ENCODE measurements at places on chromosomes 16 and 17.

DNA sequence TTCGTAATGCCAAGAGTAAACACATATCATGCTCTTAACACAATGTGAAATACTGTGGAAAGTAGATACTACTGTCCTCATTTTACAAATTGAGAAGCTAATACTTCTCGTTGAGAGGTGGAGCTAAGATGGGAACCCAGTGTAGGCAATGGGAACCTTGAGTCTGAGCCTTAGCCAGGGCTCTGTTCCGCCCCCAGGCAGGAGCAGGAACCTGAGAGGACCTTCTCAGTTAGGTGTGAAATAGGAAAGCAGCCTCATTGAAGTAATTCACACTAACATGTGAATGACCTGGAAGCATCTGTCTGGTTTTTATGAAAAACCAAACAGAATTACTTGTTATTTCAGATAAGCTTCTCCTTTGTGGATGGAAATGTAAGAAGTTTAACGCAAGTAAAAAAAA, 62.6 kb upstream of the RBFOX1 start:
- no peak for DNase-seq

GRCh38 chr16:8887431-8887765, 5.2 kb downstream of the LITAFD start:
- DNase-seq, result no peak

DNA sequence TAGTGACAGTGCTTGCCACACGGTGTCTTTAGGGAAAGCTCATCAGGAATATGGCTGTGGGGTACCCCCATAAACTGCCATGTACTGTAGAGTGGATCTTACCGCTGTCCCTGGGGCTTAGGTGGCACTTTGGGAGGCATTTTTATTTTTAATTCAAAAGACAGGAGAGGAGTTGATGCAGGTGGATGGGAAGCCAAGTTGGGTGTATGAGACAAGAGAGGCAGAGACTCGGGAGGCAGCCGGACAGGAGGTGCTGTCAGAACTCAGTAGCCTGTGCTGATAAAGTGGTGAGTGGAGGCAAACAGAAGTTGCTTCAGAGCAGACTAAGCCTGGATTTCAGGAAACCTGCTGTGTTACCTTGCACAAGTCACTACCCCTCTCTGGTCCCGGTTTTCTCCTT, 185.9 kb downstream of the TMEM132E start:
- no peak for DNase-seq

DNA sequence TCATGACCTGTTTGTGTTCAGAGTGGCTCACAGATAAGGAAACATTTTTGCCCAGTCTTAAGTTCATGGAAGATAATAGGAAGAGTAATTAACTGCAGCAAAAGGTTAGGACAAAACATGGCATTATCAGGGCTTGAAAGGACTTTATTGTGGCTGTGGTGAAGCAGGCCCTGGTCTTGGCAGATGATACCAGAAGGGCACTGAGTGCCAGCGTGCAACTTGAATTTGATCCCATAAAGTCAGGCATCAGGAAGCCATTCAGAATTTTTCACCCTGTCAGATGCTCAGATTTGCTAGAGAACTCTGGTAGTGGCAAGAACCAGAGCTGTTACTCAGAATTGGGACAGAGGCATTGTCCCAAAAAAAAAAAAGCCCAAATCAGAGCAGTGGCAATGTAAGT, 11.2 kb upstream of the COG7 start:
- no peak for DNase-seq

DNA sequence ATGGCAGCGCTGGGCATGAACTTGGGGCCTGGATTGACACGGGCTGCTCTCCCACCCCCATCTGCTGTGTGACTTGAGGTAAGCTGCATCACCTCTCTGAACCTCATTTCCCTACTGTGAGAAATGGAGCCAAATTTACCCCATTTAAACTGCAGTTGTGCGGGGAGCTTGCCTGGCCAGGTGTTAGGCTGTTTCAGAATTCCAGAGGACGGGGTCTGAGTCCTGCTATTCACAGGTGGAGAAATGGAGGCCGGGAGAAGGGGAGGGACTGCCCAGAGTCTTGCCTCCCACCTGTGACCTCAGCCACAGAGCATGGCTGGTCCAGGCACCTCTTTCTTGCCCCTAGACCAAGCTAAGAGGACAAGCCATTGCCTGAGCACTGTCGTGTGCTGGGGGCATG, 12.8 kb downstream of the KCNJ12 start:
- no peak for DNase-seq

DNA sequence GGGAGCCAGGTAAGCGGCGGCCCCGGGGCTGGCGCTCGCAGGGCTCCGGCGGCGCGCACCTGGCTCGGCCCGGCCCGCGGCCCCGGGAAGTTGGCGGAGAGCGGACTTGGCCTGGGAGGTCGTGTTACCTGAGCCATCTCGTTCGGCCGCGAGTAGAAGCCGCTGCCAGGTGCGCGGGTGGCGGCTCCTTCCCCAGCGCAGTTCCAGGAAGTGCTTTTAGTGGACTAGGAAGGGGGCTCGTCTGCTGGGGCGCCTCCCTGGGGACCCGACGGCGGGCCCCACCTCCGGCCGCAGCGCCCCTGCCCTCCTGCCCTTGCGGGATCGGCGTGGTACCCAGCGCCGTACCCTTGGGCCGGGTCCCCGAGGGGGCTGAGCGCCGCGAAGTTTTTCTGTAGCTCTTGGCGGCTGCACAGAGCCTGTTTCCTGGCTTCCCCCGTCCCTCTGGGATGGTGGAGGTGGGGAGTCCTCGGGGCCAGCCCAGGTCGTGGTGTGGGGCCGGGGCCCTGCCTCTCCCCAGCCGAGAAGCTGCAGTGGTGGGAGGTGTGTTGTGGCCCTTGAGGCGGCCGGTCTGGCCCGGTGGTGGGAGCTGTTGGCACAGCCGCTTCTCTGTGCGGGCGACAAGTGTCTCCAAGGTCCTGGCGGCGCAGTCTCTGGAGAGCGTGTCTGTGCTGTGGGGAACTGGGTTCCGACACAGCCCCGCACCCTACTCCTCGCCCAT, 96.9 kb downstream of the RAB11FIP4 start:
- peak; percentile 27 for DNase-seq

GRCh38 chr17:67145183-67145805, 99.7 kb downstream of the HELZ start:
- DNase-seq, result no peak

DNA sequence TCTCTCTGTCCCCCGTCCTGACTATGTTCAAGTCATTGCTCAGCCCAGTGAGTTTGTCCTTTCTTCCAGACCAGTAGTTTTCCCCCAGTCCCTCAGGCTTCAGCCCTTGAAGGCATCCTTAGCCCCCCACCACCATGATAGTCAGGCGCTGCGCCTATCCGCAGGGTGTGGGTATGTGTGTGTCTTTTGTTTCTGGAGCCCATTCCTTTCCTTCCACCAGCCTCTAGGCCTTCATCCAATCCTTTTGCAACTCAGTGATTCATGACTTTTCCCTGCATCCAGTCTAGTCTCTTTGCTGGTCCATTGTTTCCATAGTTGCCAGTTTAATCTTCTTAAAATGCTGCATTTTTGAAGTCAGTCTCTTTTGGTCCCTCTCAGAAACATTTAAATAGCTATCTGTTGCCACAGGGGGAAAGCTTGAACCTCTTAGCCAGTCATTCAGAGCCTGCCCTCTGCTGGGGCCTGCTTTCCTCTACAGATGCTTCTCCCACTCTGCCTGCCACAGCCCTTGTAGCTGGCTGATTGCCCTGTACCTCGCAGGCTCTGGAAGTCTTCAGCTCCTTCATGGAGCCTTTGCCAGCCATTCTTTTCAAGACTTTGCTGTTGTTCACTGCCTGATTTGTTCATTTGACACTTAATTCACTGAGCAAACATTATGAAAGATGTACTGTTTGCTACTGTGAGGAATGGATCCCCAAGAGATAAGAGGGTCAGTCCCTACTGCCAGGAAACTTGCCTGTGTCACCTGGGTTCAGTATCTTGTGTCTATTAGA, 55.9 kb upstream of the ADCY7 start:
- DNase-seq, result peak; percentile 36

DNA sequence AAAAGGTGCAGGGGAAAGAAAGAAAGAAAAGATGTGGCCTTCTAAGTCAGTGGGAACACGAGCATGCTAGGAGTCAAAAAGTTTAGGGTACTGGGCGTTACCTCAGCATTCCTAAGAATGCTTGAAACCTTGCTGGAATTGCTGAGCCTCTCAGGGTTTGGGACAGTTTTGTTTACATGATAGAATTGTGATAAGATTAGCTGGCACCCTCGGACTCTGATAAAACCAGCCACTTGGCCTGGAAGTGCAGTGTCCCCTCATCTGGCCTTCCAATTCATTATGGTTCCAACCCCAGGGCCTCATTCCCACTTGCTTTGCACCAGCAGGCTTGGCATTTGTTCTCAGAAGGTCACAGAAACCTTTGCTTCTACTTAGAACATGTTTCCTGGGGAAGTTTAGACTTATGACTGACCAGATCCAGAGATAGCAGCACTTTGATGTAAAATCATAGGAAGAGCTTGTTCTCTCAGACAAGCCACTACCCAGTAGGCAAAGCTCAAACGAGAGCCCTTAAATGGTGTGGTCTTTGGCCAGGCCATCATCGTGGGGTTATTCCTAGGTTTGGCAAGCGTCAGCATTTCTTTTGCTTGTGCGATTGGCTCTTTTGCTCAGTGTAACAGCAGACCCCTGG, 8.0 kb downstream of the SGF29 start:
- no peak for DNase-seq

GRCh38 chr17:1011760-1012735, 15.1 kb downstream of the TIMM22 start:
- no peak for DNase-seq

- no peak for DNase-seq
These were observed 1239.3 kb downstream of the CDH11 start for GRCh38 chr16:63882576-63882975.

- DNase-seq, result no peak
These were observed 6.3 kb downstream of the CMIP start for GRCh38 chr16:81450783-81451491.

- no peak for DNase-seq
These were observed 3.8 kb upstream of the CMTM1 start for GRCh38 chr16:66562409-66562808.

DNA sequence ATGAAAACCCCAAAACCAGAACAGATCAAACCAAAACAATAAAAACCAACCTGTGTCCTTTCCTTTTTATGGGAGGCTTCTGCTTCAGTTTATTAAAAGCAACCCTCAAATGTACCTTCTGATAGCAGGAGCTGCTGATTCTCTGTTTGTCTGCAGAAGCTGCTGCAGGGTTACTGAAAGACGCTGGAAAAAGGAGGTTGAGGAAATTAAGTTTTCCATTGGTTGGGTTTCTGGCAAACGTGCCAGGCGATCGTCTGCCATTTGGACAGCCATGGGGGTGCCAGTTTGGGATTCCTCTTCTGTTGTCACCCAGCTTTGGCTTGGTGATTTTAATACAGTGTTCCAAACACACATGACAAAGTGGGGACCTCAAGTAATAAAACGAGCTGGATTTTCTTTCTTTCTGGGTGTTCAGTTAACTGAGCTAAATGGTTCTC, 185.4 kb upstream of the ZFHX3 start:
- DNase-seq, result no peak

DNA sequence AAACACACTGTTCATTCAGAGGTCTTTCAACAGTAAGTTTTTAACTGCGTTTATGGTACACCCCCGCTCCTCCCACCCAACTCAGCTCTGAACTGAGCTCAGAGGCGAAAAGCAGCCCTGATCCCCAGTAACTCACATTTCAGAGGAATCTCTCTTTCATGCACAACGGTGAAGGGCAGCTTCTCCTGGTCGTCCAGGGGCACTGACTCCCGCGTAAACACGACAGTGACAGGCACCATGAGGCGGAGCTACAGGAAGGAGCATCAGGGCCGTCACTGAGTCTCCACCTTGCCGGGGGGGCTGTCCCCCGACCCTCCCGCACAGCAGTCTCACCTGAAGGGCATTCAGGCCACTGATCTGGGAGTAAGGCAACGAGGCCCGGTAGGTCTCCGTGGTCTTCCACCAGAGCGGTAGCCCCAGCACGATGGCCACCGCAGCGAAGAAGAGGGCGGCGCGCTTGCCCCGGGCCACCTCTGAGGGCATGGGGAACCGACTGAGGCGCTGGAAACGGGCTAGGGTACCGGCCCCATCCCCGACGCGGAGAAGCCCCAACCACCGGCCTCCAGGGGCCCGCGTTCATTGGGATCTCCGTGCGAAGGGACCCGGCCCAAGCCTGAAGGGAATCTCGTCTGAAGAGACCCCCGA, 486 bp downstream of the PIGS start:
- peak; percentile 22 for DNase-seq

Data from effector memory CD8-positive, alpha-beta T cell (primary cell).